ENCODE measurements at places on chromosomes 6 and 20.

GRCh38 chr20:19435821-19436220, 223.4 kb downstream of the SLC24A3 start:
- no peak for DNase-seq

GRCh38 chr6:491233-491632, 99.7 kb downstream of the IRF4 start:
- no peak for DNase-seq

- no peak for DNase-seq
These were observed 80.1 kb upstream of the NXT1 start for GRCh38 chr20:23270382-23270911.

GRCh38 chr6:106381223-106381622, 20.7 kb downstream of the CRYBG1 start:
- DNase-seq = no peak

- DNase-seq = peak; percentile 26
These were observed 151.1 kb upstream of the HCRTR2 start for GRCh38 chr6:55023230-55023629.

DNA sequence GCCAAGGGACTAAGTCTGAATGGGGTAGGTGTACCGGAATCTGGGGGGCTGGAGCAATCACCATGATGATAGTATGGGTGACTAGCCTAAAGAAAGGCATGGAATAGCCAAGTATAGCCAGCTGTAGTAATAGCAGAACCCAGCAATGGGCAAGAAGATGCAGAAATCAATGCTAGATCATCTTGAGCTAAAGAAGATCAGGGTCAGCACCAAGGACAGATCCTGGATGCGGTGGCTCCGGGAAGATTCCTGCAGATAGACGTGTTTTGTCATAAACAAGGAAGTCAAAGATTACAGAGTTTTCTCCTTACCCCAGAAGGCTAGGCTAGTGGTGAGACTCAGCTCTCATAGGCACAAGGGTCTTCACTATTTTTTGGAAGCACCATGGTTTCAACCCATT, 561.6 kb upstream of the CHD6 start:
- DNase-seq = no peak

DNA sequence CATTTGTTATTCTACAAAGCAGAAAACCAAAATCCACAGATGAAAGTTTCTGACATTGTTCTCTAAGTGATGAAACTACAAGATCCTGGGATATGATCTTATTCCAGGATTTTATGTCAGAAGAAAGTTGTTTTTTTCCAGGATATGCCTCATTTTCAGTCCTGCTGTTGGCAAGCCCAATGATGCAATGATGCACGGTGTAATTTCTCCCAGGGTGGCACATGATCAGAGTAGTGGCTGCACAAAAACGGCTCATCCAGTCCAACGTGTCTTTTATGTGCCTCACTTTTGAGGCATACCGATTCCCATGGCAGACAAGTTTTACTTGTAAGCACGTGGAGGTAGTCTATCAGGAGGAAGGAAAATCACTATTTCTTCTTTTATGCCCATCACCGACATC, 302.3 kb upstream of the JAG1 start:
- no peak for DNase-seq

GRCh38 chr6:92460133-92460532, 959.2 kb downstream of the EPHA7 start:
- no peak for DNase-seq

- peak; percentile 64 for DNase-seq
These were observed 182.6 kb downstream of the RNGTT start for GRCh38 chr6:88780714-88781389.

DNA sequence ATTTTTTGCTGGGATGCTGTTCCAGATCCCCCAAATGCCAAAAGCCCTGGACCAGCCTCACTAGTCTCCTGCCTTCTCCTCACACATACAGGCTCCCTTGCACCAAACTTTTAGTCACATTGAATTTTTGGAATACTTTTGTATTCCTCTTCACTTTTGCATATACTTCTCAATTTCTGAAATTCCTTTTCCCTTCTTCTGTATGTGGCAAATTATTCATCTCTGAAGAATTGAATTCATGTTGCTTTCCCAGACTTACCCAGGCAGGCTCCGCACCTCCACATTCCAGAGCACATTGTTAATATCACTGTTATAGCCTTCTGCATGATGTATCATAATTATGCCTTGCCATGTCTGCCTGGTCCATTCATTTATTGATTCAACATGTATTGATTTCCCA, 255.3 kb upstream of the POU3F2 start:
- peak; percentile 25 for DNase-seq

DNA sequence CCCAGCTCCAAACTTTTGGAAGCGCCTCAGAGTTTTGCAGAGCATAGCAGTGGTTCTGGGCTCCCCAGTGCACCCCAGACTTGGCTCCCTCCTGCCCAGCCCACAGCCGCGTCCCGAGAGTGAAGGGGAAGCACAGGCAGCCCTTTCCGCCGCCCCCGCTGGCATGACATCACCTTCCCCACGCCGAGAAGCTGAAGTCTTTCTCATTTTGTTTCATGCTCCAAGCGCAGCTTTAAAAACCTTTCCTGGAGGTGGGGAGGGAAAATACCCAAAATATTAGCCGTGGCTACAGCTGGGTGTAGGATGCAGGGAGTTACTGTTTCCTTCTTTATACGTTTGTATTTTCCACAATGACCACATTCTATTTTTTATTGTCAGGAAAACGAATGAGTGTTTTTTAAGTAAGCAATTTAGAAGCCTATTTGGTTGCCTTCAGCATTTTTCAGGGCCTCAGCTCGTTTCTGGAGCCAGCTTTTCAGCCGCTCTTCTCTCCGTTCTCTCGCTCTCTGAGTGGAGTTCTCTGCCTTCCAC, 72.9 kb downstream of the SNX5 start:
- no peak for DNase-seq

DNA sequence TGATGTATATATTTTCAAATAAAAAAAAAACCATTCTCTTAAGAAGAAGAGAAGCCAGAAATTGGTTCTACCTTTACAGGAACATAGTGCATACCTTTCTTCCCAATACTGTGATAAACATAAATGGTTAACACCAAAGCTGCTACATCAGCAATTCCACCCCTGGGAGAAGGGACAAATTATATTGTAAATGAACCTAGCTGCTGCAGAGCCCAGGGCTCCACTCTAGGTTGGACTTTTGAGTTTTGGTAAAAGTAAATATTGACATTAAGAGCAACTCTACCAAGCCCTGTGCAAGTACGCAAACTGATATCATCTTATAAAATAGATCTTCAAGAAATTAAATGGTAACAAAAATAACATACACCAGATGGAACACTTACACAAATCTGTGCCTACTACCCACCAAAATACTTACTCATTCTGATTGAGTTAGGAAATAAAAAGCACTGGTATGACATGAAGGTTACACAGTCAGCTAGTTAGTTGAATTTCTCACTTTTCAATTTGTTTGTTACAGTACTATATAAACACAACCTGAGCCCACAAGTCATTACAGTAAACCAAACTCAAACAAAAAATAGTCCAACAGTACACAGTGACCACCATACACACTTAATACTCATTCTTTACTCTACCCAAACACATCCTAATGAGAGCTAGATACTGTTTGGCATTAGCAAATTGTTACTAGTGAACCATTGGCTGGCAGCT, 223.3 kb upstream of the HEY2 start:
- DNase-seq = no peak

GRCh38 chr20:38181207-38181801, 16.2 kb upstream of the TGM2 start:
- peak; percentile 40 for DNase-seq

DNA sequence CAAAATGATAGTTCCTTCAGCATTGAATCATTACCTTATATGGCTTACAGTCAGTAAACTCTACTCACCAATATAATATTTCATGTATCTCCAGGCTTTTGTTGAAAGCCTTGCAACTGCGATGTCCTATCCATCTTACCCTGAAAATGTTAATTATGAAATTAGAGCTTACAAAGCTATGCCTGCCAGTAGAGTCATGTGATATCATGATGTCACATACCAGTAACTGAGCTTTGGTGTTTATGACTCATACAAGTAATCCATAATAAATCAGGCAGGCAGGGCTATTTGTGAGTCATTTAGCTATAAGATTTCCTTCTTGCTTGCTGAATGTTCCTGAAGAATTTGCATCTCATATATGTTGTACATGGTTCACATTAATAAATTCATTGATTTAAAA, 44.9 kb upstream of the FAM83B start:
- peak; percentile 60 for DNase-seq

DNA sequence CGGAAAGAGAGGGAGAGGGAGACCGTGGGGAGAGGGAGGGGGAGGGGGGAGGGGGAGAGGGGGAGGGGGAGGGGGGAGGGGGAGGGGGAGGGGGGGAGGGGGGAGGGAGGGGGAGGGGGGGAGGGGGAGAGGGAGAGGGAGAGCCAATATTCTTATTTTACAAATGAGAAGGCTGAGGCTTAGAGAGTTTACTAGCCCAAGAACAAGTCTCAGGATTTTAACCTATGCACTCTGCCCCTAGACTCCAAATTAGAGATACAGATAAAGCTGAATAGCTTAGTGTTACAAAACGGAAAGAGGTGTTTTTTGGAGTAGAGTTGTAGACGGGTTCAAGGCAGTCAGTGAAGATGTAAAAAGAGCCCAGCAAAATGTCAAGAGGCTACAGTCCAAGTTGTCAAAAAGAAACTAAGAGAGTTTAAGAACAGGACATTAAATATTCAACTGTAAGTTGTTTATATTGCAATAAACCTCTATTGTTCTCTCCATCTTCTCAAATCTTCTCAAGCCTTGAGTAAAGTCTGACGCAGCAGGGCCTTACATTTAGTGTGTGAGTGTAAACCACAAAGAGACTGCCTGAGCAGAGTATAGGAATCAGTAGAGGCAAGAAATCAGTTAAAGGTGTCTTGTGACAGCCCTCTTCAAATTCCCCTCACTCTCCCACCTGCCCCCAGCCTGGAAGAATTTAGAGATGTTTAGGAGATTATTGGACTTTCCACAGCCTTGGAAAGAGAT, 34.9 kb upstream of the AKIRIN2 start:
- DNase-seq = no peak

DNA sequence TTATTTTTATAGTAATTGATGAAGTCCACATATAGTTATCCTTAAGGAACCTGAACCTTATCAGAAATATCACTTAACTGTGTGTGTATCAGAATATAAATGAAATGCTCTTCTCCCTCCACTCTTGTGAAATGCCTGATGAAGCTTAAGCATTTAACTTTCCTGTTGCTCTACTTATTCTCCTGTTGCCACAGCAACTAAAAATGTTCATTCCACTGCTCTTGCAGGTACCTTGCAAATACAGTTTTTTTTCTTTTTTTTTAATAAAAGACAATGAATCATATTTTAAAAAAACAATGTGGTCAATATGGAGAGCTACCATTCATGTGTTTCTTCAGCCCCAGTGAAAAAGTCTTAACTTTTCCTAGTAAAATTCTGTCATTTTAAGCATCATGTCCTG, 210.3 kb downstream of the RFPL4B start:
- DNase-seq = no peak

DNA sequence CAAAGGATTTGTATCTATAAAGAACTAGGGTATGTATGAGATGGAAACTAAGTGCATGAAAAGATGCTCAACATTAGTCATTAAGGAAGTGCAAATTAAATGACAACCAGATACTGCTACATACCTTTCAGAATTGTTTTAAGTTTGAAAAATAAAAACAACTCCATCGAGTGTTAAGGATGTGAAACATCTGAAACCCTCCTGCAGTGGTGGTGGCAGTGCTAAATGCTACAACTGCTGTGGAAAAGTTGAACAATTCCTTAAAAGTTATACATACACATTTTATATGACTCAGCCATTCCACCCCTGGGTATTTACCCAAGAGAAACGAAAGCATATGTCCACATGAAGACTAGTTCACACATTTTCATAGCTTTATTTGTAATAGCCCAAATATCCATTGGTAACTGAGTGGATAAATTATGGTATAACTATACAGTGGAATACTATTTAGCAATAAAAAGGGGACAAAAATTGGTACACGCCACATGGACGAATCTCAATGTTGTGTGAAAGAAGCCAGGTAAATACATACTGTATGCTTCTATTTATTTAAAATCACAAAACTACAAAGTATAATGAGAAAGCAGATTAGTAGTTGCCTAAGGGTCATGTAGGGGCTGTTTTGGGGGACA, 10.6 kb downstream of the ARMH2 start:
- no peak for DNase-seq

- DNase-seq = no peak
These were observed 31.8 kb upstream of the EMILIN3 start for GRCh38 chr20:41398408-41398807.

- DNase-seq = no peak
These were observed 45.9 kb downstream of the ASXL1 start for GRCh38 chr20:32404017-32404416.

GRCh38 chr6:5710936-5711335, 295.8 kb downstream of the NRN1 start:
- DNase-seq = no peak

DNA sequence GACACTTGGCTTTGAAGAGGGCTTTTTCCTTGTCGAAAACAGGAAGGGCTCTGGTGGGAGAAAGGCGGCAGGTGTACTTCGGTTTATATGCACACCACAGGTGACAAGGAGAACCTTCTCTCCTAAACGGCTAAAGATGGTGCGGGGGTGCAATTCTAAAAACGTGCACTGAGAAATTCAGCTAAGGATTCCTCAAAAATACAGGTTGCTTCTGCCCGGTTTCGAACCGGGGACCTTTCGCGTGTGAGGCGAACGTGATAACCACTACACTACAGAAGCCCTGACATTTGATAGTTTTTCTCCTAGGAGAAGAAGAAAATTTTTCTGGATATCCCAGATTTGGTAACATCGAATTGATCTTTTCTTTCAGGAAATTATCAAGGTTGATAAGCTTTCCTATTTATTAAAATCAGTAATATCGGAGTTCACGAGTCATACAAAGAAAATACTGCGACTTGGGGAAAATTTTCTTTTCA, 32.0 kb downstream of the POM121L2 start:
- peak; percentile 50 for DNase-seq

GRCh38 chr6:33633462-33634158, 12.5 kb downstream of the ITPR3 start:
- DNase-seq = peak; percentile 72

DNA sequence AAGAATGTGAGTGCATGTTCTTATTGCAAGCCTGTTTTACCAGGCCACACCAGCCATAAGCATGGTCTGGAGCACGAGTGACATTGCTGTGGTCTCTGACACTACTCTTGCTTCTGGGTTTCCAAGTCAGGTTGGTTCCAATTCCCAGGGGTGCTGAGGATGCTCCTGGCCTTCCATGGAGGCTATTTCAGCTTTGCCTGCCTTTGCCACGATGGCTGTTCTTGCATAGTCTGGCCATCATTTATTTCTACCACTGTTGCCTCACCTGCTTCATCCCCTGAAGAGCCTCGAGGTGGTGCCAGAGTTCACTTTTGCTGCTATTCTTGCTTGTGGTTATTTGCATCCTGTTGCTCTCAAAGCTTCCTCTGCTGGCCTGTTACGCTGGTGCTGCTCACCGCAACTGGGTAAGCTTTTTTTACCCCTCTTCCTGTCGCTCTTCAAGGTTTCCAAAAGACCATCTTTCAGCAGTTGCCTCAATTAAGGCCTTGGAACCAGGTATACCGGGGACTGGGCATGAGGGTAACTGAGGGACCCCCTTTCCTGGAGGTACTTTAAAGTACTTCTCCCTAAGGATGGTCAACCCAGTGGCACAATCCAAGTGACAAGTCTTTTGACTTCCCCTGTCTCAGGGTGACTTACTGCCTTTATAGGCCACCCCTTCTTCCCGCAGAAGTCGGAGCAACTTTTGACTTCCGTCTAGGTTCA, 64.5 kb downstream of the AKAP7 start:
- peak; percentile 52 for DNase-seq

GRCh38 chr6:4008324-4009047, 70.5 kb downstream of the FAM217A start:
- peak; percentile 58 for DNase-seq

- DNase-seq = no peak
These were observed 91.5 kb upstream of the RREB1 start for GRCh38 chr6:7016226-7016625.

Measured in NCI-H226 (cell line).